ENCODE measurements at places on chromosomes 12 and 14.

DNA sequence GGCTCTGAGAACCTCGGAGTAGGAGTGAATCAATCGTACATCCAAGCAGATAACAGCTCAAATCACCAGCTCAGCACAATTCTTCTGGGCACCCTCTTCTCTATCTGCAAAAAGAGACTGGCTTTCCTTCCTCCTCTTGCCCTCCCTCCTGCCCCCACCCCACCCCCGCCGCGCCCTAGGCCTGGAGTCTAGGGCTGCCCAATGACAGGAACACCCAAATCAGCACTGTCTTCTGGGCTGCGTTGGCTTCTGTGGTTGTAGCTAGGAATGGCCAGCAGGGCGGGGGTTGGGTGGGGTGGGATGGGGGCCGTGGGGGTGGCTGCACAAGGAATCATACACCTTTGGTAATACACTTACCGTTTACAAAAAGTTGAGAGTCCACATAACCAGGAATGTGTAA is 28.0 kb upstream of the TMCC3 start:
- DNase-seq: no peak

- DNase-seq: no peak
Observed at GRCh38 chr14:49984424-49984823, 91.5 kb downstream of the ARF6 start.

DNA sequence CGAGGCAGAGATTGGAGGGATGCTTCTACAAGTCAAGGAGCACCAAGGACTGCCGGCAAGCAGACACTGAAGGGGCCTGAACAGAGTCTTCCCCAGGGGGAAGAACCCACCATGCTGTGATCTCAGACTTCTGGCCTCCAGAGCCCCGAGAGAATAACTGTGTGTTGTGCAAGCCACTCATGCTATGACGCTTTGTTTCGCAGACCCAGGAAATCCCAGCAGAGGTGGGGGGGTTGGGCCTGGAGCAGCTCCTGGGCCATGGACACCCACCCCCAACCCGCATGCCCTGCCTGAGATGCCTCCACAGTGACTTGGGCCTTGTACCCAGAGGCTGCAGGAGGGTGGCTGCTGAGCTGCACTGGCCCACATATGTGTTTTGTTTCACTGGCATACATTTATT is 31.2 kb downstream of the ARL6IP4 start:
- DNase-seq: no peak

GRCh38 chr12:47987411-47988072 is 16.7 kb downstream of the COL2A1 start:
- no peak for DNase-seq

GRCh38 chr12:132886529-132887477 is 602 bp downstream of the CHFR start:
- DNase-seq: no peak

- DNase-seq: no peak
Observed at GRCh38 chr12:46222636-46223035, 46.2 kb downstream of the SLC38A1 start.

DNA sequence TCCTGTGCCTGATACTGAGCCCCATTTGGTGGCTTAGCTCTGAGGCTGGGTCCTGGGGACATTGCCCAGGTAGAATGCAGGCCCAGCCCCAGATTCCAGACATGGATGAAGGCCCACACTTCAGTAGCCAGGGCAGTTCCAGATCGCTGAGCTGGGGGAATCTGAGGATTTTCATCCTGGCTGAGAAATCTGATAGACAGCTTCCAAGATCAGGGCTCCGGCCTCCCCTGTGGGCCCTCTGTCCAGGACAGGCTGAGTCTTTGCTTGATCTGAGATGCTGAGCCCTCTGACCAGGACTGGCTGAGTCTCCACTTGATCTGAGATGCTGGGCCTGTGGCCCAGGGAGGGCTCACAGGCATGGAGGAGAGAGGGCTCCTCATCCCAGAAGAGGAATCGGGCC is 3.3 kb upstream of the RASAL1 start:
- no peak for DNase-seq

DNA sequence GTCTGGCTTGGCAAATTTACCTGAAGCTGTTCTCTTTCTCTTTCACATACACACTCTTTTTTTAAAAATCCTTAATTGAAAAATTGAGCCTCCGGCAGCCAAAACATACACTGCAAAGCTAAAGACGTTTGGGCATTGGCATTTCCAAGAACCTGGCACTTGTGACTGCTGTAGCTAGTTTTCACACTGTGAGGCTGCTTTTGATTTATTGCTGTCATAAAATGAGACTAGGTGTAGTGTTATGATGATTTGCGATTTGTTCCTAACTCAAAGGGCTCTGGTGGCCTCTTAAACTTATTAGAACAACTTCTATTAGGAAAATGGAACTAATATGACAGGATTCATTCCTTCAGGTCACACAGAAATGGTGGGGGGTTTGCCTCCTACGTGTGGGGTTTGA is 377.1 kb upstream of the FAR2 start:
- no peak for DNase-seq

DNA sequence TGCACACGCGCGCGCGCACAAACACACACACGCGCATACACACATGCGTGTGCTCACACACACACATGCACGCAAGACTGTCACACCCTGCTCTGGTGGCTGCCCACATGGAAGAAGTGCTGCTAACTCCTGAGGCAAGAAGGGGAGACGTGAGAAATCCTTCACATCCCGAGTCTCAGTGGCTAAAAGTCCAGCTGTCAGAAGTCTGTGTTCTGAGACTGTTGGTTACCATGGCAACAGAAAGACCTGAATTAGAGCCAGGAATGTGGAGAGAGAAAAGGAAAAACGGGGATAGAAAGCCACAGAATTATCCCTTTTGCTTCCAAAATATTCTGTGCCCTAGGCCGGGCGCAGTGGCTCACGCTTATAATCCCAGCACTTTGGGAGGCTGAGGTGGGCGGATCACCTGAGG is 71.2 kb downstream of the PPFIBP1 start:
- no peak for DNase-seq

GRCh38 chr14:35952584-35952983 is 126.4 kb downstream of the BRMS1L start:
- DNase-seq: no peak

GRCh38 chr12:118635276-118635675 is 258.9 kb downstream of the SUDS3 start:
- no peak for DNase-seq

- DNase-seq: no peak
Observed at GRCh38 chr12:39989501-39989900, 116.4 kb downstream of the SLC2A13 start.

GRCh38 chr12:10243818-10244520 is 31.3 kb downstream of the GABARAPL1 start:
- DNase-seq: no peak

DNA sequence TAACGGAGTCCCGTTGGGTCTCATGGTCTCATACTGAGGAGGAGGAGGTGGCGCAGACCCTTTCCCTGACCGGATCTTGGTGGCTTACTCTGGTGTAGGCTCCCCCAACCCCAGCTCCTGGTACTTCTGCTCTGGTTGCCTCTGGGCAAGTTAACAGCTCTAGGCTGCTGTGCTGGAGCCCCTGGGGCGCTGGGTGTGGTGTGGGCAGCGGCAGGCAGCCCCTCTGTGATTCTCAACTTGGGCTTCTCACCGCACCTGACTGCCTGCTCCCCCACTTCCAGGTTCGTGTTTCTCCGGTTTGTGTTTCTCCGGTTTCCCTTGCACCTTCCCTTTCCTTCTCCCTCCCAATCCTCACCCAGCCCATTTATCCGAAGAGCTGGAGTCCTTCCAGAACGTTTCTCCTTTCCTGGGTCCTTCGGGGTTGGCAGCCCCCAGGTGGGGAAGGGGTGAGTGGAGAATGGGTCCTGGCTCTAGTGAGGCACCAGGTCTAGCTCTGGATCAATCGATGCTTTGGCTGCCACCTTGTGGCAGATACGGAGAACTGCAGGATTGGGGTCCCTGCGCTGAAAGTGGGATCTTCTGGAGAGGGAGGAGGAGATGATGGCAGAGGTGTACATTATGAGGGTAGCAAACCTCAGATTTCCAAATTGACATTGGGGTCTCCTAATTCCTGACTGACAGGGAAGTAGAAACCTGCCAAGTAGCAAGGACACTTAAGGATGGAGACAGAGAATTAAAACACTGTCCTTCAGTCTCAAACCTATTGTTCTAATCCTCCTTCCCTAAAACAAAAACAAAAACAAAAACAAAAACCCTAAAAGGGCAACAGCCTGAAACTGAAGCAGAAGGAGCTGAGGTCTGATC is 8.3 kb downstream of the CISTR start:
- peak; percentile 63 for DNase-seq

DNA sequence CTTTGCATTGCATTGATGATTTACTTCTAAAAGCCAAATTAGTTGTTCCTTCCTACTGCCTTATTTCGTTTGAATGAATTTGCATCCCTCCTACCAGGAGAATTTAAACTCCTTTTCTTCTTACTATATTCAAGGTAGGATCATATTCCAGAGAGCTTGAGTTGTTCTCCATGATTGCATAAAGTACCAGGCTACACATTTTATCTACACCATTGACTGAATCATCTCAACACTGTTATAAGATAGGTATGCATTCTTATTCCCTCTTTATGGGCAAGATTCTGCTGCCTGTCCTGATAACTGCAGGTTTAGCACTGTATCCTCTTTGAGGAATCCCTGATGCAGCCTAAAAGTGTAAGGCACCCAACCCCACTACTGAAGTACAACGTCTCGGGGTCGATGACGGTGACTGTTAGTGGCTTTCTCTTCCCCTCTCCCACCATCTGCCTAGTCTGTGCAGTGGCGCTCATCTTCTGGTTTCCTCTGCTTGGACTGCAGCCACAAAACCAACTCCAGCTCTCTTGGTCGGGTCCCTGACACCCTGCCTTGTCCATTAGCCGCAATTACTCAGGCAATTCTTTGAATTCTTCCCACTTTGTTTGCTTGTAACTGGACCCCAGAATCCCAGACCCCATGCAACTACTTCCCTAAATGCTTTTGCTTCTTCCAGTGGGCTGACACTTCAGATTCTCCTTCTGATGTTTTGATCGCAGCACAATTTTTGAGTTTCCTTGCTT is 44.4 kb upstream of the STXBP6 start:
- no peak for DNase-seq

- DNase-seq: no peak
Observed at GRCh38 chr14:102539544-102540314, 30.2 kb upstream of the ANKRD9 start.

DNA sequence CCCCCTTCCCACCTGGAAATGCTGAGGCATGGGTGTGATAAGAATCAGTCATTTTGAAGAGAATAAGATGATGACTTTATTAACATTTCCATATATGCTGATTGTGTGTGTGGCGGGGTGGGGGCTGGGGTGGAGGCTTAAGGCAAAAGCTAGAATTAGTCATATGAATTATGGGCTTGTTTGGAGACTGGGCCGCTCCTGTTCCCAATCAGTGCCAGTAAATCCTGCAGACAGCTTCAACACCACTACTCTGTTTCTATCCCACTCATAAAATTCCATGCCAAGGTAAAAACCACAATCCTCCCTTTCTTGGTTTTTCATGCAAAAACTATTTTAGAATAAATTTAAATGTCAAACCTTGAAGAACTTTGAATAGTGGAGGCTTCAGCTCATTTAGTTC is 29.9 kb upstream of the SLC38A2 start:
- no peak for DNase-seq

DNA sequence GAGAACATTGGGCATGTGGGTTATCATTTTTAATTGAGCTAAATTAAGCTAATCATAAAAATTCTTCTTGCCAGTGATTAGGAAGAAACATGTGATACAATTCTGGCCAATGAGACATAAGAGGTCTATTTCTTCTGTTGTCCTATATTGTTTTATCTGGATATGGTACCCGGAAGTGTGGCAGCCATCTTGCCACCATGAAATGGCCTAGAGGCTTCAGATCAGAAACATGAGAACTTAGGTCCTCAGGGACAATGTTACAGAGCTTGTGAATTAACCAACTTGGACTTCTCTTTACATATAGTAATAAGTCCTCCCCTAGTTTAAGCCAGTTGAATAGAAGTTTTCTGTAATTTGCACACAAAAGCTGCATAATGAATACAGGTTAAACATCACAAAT is 30.5 kb downstream of the MBIP start:
- no peak for DNase-seq

DNA sequence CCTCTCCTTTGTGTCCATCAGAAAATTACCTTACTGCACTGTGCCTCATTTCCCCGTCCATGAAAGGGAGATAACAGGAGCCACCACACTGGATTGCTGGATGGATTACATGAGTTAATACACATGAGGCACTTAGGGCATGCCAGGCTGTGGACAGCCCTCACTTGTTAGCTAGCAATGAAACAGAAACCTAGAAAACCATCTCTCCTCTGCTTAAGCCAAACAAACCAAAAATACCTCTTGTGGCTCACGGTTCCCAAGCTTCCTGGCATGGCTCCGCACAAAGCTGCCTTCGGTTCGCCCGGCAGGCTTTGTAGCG is 660 bp upstream of the HCFC2 start:
- DNase-seq: no peak

- DNase-seq: no peak
Observed at GRCh38 chr12:105672121-105672975, 341.9 kb downstream of the C12orf75 start.

DNA sequence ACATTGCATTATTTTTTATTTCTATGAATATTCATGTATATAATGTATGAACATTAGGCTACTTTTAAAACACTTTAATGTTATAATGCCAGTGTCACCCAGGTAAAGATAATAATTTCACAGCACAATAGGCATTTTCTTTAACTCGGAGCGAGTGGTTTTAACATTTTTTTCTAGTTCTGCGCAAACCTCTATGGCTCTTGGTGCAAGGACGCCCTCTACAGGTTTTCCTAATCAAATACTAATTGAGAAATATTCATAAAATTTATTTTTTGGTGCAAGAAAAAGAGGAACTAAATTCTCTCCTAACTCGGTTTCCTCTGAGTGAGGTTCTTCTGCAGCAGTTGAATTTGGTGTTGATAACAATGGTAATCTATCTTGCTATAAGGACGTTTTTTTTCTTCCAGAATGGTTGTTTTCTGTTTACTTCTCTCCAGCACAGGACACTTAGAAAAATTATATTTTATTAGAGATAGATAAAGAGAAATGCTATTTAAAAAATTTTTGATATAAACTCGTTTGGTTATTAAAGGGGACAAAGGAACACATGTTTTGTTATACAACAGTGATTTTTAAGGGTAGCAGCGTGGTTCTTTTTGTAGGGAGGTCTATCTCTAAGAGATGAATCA is 2.4 kb upstream of the WIF1 start:
- no peak for DNase-seq

- no peak for DNase-seq
Observed at GRCh38 chr12:49557917-49558215, 10.1 kb downstream of the MCRS1 start.

- peak; percentile 33 for DNase-seq
Observed at GRCh38 chr12:54956322-54956721, 28.2 kb downstream of the TESPA1 start.

DNA sequence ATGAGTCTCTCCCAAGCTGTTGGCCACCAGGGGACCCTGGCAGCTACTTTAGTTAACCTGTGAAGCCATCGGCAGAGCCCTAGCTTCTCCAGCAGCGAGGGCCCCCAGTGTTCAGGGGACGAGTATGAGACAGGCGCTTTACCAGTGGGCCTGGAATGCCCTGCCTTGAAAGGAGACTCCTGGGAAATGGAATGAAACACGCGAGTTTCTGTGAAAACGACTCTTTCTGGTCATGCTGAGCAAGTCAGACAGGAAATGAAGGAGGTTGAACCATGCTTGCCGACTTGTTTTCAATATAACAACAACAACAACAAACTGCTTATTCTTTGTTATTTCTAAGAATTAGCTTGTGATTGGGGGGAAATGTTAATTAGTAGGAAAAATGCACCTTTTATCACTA is 42.9 kb downstream of the SFSWAP start:
- no peak for DNase-seq

- no peak for DNase-seq
Observed at GRCh38 chr12:55965941-55966407, at the start of gene PMEL. TSS of gene PMEL (minus strand) at chr12:55966042. CDS start at chr12:55966011, 31 bp downstream.

All from activated CD4-positive, alpha-beta T cell treated with anti-CD3 and anti-CD28 coated beads for 4 hours (primary cell).